ENCODE measurements at places on chromosomes 7 and 10. TPM values are rescaled to one million over a fixed set of nuclear protein-coding genes. Genes with fewer than 3 reads are reported as not detected.

DNA sequence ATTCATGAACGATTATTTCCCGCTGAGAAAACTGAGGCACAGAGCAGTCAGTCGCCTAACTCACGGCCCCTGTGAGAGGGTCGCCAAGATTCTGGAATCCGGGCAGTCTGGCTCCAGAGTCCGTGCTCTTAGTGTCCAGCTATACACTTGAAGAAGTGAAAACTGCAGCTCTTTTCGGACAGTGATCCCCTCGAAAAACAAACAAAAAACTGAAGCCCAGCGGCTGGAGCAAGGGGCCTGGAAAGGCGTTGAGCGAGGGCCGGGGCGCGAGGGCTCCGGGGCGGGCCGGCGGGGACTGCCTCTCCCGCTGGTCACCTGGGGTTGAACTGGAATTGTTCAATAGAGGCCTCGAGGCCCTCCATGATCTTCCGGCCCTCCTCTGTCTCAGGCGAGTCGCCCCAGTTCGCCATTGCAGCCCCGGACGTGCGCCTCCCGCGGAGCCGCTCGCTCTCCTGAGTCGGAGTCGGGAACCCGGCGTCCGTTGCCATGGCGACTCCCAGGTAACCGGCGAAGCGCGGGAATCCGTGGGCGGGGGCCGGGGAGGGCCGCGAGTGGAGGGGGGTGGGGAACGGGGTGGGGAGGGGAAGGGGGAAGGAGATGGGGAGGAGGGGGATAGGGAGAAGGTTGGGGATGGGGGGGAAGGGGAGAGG lies 881 bp downstream of the C10orf67 start:
- no peak for DNase-seq

DNA sequence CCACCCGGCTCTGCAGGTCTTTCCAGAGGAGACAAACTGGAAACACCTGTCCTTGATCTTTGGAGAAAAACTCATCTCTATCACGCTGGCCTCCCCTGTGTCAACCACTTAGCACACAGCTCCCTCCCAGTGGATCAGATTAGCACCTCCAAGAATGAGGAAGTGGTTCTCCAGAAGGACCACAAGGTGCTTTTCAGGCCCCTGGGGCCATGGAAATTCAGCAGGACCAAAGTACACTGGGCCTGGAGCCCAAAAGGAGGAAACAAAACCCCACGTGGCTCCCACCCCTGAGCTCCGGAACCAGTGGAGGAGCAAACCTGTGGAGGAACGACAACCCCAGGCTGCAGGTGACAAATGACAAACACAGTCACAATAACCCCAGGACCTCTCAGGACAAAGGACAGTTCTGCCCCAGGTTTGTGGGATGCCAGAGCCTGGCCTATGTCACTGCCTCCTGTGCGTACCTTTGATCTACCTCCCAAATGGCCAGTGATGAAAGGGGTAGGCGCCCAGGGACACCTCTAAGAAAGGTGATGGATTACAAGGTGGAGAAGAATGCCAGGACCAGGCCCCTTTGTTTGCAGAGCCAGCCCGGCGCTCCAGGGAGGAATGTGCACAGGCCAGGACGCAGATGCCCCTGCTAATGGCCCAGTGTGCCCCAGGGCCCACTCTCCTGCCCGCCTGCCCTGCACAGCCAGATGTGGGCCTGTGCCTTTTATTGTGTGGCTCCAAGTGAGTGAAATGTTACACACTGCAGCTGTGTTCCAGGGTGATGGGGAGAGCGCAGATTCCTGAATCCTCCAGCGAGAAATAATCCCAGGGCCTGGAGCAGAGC lies 5.7 kb downstream of the TNS3 start:
- no peak for DNase-seq

- no peak for DNase-seq
Measured at GRCh38 chr10:13528123-13528874, 515 bp downstream of the BEND7 start.

DNA sequence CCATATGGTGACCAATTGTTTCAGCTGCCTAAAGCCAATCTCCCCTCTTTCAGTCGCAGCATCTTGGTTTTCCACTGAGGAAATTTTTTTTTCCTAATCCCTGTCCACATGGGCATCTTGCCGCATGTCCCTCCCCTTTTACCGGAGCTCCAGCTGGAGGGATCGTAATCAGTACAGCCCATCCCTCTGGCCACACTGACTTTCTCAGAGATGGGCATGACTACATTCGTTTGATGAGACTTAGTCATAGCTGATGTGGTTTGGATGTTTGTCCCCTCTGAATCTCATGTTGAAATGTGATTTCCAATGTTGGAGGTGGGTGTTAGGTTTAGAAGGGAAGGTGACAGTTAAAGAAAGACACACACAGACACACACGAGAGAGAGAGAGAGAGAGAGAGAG lies 186.8 kb upstream of the CXCL12 start:
- no peak for DNase-seq

GRCh38 chr7:150733482-150734095 lies 3.6 kb upstream of the GIMAP5 start:
- no peak for DNase-seq

- DNase-seq: peak; percentile 40
Measured at GRCh38 chr7:69365651-69366192, 232.6 kb upstream of the AUTS2 start.

DNA sequence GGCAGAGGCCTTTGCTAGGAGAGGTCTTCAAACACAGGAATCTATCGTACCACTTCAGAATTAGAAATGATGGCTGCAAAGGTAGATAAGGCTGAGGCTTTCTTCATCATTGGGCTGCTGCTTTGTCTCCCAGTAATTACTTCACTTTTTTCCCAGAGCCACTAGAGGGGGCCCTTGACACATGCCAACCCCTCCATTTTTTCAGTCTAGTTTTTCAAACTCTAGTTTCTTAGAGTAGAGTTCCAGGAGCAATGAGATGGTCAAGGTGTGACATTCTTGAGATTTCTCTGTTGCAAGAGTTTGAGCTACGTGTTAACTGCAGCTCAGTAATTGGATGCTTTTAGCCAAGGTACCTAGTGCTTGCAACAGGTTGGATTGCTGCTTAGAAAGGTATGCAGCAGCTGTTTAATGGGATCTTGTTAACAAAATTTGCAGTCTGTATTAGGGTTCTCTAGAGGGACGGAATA lies 33.8 kb upstream of the RBM20 start:
- peak; percentile 46 for DNase-seq

GRCh38 chr7:155261031-155261985 lies 36.4 kb upstream of the INSIG1 start:
- DNase-seq: no peak

- no peak for DNase-seq
Measured at GRCh38 chr10:42543840-42544372, 94.5 kb downstream of the ZNF33B start.

DNA sequence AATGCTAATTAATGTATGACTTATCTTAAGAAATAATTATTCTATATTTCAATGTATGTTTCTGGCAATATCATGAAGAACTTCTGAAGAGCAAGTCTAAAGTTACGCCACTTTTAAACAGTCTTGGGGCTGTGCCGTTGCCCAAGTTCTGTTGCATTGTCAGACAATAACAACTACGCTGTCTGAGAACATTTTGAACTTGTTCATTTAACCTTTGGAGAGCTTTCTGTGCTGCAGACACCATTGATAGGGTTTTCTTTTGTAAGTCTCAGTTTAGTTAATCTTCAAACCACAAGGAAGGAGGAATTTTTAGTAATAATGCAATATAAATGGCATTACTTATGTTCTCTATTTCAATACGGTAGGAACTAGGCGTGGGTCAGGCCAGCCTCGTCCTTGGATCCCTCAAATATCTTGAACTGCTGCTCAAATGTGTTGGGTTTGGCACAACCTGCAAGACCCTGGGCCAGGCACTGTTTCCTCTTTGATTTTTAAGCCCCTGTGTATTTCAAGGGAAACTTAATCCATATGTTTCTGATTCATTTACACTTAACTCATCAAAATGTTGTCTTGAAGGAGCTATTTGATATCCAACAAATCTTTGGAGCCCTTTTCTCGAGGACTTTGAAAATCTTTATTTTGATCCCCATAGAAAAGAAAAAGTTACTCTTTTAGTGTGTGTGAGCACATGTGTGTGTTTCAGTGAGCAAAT lies 215.5 kb downstream of the INHBA start:
- DNase-seq: no peak

GRCh38 chr7:1125603-1125969 lies 34.4 kb downstream of the ZFAND2A start:
- DNase-seq: no peak

- no peak for DNase-seq
Measured at GRCh38 chr10:68869623-68870022, 31.5 kb upstream of the DDX50 start.

DNA sequence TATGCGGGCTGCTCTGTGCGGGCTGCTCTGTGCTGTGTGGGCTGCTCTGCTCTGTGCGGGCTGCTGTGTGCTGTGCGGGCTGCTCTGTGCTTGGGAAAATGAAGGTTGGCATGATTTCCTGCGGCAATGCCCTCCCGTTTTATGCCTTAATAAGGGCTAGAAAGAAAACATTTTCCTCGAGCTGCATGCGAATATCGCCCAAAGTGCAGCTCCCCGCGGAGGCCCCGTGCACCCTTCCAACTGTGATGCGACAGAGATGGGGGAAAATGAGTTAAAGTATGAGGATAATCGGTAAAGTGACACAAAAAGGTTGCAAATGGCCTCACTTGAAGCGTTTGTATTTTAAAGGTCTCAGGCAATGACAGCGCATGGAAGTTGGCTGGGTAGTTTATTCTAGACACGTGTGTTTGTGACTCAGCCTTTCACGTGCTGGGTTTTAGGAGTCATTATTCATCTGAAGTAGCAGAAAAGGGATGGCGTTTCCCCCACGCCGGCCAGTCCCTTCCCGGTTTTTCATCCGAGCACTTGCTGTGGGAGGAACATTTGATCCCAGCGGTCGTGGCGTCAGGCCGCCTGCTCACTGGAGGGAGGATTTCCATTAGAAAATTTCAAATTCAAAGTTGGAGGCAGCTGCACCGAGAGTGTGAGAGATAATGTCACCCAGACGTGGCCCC lies 220.7 kb downstream of the ADARB2 start:
- no peak for DNase-seq

DNA sequence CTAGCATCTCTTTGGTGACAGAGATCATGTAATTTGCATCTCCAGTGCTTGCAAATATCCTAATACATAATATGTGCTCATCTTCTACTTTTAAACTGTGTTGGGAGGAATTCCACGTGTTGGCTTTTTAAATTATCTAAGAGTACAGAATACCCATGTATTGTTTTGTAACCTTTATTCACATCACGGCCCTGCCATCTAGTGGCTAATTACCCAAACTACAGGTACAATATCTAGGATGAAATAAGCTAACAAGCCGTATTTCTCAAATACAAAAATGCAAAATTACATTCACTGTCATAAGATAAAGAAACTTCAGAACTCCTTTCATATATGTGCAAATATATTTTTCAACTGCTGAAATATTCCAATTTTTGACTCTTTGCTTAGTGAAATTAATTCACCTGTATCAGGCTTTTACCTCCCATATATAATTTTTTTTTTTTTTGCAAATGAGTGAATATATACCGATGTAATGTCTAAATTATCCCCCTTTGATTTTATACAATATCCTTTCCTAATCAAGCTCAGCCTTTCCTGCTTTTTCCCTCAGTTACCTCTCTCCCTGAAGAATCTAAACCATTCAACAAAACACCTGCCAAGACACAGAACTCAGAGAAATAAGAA lies 30.3 kb upstream of the LSM8 start:
- no peak for DNase-seq

GRCh38 chr10:44282626-44283300 lies 102.1 kb downstream of the CXCL12 start:
- DNase-seq: no peak

DNA sequence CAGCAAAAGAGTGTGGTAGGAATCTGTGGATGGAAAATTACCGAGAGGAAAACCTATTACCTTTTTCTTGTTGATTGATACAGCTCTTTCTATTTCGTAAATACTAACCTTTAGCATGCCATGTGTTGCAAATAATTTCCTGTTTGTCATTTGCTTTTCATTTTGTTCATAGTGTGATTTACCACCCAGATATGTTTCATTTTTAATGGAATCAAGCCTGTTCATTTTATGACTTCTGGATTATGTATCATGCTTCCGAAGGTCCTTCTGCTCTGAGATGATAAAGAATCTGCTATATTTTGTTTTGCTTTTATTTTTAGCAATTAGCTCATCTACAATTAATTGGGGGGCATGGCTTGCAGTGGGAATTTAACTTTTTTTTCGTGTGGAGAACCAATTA lies 46.5 kb downstream of the INPP5F start:
- DNase-seq: no peak

DNA sequence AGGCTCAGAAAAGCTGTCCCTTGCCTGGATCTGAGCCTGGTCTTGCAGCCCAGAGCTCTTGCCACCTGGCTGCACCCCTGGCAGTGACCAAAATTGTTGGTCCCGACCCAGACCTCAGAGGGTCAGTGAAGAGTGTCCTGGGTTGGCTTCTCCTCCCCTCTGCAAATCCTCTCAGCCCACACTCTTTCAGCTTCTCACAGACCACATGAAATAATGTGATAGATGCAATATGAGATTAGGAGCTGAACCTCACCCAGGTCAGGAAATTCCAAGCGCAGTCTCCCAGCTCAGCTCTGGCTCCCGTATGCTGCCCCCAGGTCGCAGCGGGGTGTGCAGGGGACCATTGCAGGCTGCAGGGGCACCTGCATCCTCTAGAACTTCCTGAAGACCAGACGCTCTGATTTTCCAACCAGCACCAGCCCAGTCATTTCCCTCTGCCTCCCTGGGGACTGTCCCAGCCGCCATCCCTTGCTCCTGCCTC lies 19.6 kb upstream of the RET start:
- no peak for DNase-seq

DNA sequence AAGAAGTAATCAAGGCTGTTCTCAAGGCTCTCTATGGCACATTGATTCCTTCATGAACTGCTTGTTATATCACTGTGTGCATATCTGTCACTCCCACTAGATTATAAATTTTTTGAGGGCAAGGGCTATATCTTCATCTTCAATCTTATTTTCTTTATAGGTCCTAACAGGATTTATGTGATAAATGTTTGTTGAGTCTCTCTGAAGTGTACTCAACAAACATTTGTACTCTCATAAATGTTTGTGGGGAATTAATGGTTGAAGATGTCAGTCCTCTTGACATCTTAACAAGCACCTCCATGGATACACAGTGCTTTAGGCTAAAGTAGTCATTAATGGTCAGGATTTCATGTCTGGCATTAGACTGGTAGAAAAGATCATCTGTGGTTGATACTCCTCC lies 143.2 kb downstream of the RNLS start:
- DNase-seq: no peak

DNA sequence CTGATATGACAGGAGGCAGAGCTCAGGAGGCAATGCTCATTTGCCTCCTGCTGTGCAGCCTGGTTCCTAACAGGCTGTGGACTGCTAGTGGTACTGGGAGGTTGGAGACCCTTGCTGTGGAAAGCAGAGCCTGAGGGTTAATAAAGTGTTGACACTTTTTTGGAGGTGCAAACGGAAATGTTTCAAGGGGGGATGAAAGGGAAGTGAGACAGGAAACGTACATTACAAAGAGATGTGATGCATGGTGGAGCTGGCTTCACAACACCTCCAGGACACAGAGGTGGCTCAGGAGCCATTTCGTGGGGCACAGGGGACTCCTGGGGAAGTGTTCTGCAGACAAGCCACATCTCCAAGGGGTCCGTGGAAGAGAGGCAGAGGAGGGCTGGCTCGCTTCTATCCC lies 137.6 kb upstream of the SVIL start:
- DNase-seq: no peak

The PRPS1L1 gene
- polyA plus RNA-seq: not detected

The ASB10 gene
- polyA plus RNA-seq: not detected

The NUTM2E gene
- 0.47 TPM for polyA plus RNA-seq

The SERPINE1 gene
- 45.6 TPM for polyA plus RNA-seq

The CDH23 gene
- 3.6 TPM for polyA plus RNA-seq

The FOXI2 gene
- polyA plus RNA-seq: 0.58 TPM

The MYL10 gene
- 0.38 TPM for polyA plus RNA-seq

The TMEM236 gene
- 0.44 TPM for polyA plus RNA-seq

The GRID1 gene
- polyA plus RNA-seq: 2.4 TPM

The PTPRZ1 gene
- polyA plus RNA-seq: 1.5 TPM

The GJD4 gene
- polyA plus RNA-seq: not detected

The AGMO gene
- 0.58 TPM for polyA plus RNA-seq
